ENCODE measurements at places on chromosomes 6 and 20. TPM values are rescaled to one million over a fixed set of nuclear protein-coding genes. Genes with fewer than 3 reads are reported as not detected.

The ULBP1 gene
- 2.1 TPM for polyA plus RNA-seq

The FAM83D gene
- polyA plus RNA-seq, result 17.5 TPM

The SRC gene
- polyA plus RNA-seq, result 47.6 TPM

The TMC2 gene
- polyA plus RNA-seq, result 0.32 TPM

The KIF6 gene
- polyA plus RNA-seq, result 4.0 TPM

The CD93 gene
- 38.1 TPM for polyA plus RNA-seq

The SCGN gene
- 0.14 TPM for polyA plus RNA-seq

The SAPCD1 gene
- 10.0 TPM for polyA plus RNA-seq

The OR2H1 gene
- not detected for polyA plus RNA-seq

The GHRH gene
- not detected for polyA plus RNA-seq

The AGER gene
- polyA plus RNA-seq, result 25.3 TPM

GRCh38 chr6:22284666-22285065, 12.2 kb downstream of the PRL start:
- DNase-seq, result no peak

GRCh38 chr6:101883505-101883904, 490.0 kb downstream of the GRIK2 start:
- DNase-seq, result no peak

GRCh38 chr6:1075444-1075843, 236.5 kb upstream of the FOXQ1 start:
- no peak for DNase-seq

- no peak for DNase-seq
These were observed 1.6 kb upstream of the HEY2 start for GRCh38 chr6:125747589-125748405.

DNA sequence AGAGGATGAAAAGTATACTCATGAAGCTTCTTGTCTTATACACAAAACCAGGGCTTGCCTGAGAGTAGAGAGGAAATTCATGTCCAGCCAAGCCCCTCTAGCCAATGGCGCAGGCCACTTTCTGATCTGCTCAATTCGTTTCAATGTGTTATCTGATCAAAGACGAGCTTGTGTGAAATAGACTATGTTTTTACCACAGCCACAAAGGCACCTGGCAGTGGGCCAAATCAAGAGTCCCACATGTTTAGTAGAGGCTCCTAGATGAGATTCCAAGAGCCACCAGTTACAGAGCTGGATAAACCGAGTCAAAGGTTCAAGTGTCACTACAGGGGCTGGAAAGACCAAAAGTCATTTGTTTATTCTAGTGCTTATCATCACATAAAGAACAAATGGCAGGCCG, 34.9 kb downstream of the GPLD1 start:
- no peak for DNase-seq

DNA sequence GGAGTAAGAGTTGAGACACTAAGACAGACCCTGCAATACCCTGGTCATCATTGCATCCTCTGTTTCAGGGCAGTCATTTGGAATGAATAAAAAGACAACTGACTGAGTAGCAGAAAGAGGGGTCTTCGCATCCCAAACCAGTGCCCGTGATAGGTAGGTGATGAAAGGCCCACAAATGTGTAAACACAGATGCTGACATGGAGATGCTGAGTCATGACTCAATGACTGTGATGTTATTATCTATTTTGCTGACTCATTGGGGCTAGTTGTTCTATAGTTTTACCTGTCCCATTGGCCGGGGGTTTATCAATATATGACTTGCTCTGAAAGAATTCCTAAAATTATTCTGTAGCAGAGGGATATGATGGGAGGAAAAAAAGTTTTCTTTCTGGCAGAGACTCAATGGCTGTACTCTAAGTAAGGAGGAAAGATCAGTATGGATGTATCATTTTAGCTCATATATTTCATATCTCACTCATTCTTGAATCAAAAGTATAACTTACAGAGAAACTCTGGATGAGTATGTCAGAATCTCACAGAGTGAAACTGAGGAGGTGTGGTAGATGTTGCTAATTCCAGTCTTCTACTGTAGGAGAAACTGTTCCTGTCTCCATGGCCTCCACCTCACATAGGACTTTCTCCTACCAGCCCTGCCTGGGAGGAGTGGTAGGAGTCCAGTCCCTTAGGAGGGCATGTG, 119.9 kb upstream of the PREP start:
- DNase-seq, result no peak

- no peak for DNase-seq
These were observed 730.6 kb upstream of the NRSN1 start for GRCh38 chr6:23395381-23395780.

- DNase-seq, result no peak
These were observed 103.1 kb upstream of the POPDC3 start for GRCh38 chr6:105282631-105283585.

DNA sequence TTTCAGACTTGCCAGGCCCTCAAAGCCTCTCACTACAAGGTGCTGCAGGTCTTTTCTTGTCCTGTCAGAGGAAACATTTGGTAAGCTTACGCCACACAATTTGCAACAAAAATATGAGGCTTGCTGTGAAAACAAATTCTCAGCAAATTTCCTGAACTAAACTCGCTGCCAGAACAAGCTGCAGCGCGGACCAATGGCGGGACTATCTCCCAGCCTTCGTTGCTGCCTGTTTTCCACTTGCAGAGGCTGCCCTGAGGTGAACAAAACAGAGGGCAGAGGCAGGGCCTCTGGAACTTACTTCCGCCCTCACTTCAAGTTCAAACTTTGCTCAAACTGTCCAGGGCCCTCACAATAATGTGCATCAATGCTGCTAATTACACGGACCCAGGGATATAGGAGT, 12.4 kb downstream of the UQCC2 start:
- DNase-seq, result no peak

- DNase-seq, result no peak
These were observed 20.3 kb upstream of the PNPLA1 start for GRCh38 chr6:36249536-36249935.

DNA sequence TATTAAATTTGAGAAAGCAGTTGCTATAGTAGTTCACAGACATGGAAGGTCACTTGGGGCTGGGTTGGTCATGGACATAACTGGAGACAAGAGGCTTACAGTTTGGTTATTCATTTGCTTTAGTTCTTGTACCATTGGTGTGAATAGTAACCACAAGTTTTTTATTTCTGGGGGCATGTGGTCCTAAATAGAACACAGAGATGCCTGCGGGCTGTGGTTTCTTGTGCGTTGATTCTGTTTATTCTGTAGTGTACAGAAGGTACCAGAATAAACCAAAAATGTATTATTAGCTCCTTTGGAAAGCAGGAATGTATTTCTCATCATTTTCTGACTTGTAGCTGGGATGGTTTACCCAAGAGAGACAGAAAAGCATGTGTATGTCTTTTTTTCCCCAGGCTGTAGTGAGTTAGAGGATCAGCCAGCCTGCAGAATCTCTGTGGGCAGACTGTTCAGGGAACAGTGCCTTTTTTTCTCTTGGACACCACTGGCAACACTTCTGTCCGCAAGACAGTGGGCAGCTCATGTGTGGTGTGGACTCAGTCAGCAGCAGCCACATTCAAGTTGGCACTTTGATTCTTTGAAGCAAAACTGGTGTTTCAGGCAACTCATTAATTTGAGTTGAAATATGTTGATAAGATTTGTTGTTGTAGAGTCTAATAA, 122.1 kb downstream of the LRRC1 start:
- no peak for DNase-seq

DNA sequence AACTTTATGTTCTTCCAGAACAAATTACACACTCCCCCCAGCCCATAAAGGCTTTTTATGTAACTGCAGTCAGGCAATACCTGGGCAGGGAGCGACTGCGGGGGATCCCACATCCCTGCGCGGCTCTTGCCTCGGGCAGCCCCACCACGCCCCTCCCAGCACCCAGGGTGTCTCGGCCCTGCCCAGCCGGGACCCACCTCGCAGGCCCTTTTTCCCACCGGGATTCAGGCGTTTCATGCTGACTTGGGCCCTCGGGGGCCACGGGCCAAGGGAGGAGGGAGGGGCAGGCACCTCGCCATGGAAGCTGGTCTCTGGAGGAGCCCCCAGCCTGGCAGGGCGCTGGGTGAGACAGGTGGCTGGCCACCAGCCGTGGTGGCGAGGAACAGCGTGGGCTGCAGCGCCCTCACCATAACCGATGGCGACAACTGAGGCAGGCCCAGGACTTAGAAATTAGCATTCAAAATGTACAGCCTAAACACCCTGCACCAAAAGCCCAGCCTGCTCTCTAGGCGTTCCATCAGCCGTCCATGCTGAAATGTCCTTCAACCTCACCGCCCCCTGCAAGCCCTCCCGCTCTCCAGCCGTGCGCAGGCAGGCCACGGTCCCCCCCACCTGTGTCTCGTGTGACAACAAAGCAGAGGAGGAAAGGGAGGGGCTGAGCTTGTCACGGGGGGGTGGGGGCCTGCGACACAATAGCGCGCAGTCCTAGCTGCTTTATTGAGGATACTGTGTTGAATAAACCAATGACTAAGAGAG, 15.1 kb upstream of the FOXC1 start:
- DNase-seq, result no peak

DNA sequence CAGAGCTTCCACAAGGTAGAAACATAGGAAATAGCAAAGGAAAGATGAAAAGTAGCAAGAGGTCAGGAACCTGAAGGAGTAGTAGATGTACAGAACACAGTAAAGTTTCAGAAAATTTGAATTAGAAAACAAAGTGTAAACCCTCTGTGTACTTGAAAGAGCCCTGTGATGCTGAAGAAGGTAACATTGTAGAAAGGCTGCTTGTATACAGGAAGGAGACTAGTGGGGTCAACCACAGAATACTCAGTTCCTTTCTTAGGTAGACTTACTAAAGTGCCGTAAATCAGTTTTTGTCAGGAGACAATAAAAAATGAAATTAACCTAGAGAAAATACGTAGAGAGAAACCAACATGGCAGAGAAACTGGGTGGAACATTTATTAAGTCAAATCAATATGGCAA, 149.7 kb downstream of the AIG1 start:
- DNase-seq, result no peak

DNA sequence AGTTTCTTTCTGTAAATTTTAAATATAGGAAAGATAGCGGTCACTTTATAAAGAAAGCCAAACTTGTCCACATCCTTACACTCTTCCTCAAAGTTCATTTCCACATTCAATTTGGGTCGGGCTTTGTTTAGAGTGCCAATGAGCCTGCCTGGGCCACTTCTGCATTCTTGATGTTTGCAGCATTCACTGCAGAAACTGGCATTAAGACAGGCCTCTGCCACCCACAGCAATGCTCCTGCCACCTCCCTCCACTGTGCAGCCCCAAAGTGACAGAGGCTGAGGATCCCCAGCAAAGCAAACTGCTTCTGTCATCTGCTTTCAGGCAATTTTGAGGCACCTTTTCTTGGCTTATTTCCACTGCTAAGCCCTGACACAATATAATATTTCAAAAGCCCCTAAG, 61.2 kb downstream of the TNFAIP3 start:
- DNase-seq, result no peak

DNA sequence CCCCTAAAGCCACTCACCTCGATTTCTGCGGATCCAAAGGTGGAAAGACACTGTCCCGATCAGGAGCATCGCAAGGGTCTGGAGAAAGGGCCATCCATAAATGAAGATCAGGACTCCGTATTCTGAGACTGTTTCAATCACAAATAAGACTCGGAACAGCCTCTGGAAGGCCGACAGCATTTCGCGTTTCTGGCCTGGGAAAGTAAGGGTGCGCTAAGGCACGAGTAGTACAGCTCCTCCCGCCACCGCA, 44.6 kb downstream of the DPPA5 start:
- no peak for DNase-seq
